Muscle of leg (tissue), 16 donors: ENCODE measurements at places on chromosomes 13 and 19. TPM values are rescaled to one million over a fixed set of nuclear protein-coding genes. Genes with fewer than 3 reads are reported as not detected.

DNA sequence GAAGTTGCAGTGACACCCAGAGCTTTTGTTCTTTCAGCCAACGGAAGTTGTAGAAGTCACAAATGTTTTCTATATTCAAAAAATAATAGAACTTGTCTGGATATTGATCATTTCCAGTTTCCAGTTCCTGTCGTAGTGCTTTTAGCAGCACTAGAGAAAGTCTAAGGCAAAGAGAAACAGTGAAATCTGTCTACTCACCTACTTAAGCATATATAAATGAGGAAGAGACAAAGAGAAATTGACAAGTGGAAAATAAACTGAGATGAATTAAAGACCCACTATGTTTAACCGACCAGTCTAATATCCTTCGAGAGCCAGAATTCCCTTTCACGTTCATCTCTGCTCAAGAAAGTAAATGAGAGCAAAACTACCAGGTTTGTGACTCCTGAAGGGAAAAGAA is 36.7 kb downstream of the DACH1 start:
- H3K27me3 ChIP-seq, result no peaks in the 10 kb centered on the region
- no peaks in the 10 kb centered on the region for H3K36me3 ChIP-seq
- DNase-seq, result no peak
- H3K4me3 ChIP-seq, result no peak overlapping the region
- H3K27ac ChIP-seq, result no peak overlapping the region

- H3K36me3 ChIP-seq, result no peaks in the 10 kb centered on the region
- H3K27ac ChIP-seq, result no peak overlapping the region
- H3K4me1 ChIP-seq, result peaks cover 13% of the 10 kb centered on the region
- H3K27me3 ChIP-seq, result peaks cover 11% of the 10 kb centered on the region
- DNase-seq, result peak; percentile 79
Observed at GRCh38 chr13:46893798-46894560, 2.9 kb downstream of the HTR2A start.

- peak; percentile 47 for DNase-seq
- peaks cover 20% of the 10 kb centered on the region for H3K36me3 ChIP-seq
- peak overlapping the region; percentile 100 for H3K27ac ChIP-seq
- peak overlapping the region; percentile 84 for H3K4me3 ChIP-seq
- H3K27me3 ChIP-seq, result peaks cover 29% of the 10 kb centered on the region
Observed at GRCh38 chr19:58560007-58560887, 1.8 kb upstream of the UBE2M start.

The ZNF547 gene
- 4.7 TPM for total RNA-seq

GRCh38 chr13:42654722-42655121 is 80.8 kb downstream of the TNFSF11 start:
- no peak for DNase-seq
- no peak overlapping the region for H3K27ac ChIP-seq
- H3K4me1 ChIP-seq, result no peaks in the 10 kb centered on the region
- peaks cover 2% of the 10 kb centered on the region for H3K27me3 ChIP-seq

DNA sequence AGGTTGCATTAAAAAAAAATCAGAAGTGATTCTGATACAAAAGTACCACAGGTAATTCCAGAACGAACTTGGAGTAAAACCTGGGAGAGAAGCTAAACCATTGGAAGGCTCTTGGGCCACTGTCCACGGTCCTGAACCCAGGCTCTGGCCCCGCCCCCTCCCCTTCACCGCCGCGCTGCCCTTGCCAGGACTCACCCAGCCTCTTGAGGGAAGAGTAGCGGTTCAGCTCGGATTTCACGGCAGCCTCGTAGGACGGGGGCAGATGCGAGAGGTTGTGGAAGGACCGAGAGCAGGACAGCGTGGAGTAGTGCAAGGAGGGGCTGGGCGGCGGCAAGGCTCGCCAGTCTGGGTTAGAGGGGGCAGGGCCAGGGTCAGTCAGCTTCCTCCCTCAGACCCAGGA is 5.7 kb downstream of the SHISA7 start:
- peaks cover 62% of the 10 kb centered on the region for H3K27me3 ChIP-seq
- peaks cover 11% of the 10 kb centered on the region for H3K4me1 ChIP-seq
- H3K36me3 ChIP-seq, result no peaks in the 10 kb centered on the region
- DNase-seq, result peak; percentile 77

The GIPR gene
- 0.09 TPM for total RNA-seq

The FFAR1 gene
- total RNA-seq, result 0.04 TPM

DNA sequence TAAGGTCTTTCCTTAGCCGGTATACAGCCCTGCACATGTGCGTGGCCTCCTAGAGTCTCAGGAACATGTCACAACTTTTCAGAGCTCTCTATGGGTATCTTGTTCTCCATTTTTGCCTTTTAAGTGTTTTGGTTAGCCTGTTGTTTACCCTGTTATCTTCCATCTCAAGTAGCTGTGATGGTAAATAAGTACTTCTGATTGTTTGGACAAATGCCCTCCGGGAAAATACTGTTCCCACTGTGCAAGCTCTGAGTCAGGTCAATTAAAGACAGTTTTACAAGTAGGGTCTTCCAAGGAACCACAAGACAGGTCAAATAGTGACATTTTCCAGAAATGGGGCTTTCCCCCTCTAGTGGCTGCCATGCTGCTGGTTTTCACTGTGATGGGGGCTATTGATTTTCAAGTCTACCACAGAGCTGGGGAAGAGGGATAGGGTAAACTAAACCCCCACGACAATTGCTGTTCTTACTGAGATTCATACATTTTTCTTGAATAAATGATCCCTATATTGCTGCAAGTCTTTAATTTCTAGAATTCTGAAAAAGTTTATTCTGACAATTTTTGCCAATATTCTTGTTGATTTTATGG is 109.5 kb downstream of the TM9SF2 start:
- H3K36me3 ChIP-seq, result no peaks in the 10 kb centered on the region
- peaks cover 4% of the 10 kb centered on the region for H3K4me1 ChIP-seq
- no peak overlapping the region for H3K27ac ChIP-seq
- no peak overlapping the region for H3K4me3 ChIP-seq

The CEACAM3 gene
- total RNA-seq, result 0.09 TPM

The SBK3 gene
- 0.13 TPM for total RNA-seq

GRCh38 chr19:47002106-47002766 is 17.4 kb upstream of the NPAS1 start:
- peaks cover 51% of the 10 kb centered on the region for H3K36me3 ChIP-seq
- peaks cover 6% of the 10 kb centered on the region for H3K4me1 ChIP-seq
- H3K4me3 ChIP-seq, result no peak overlapping the region
- H3K27me3 ChIP-seq, result peaks cover 14% of the 10 kb centered on the region
- no peak overlapping the region for H3K27ac ChIP-seq

- H3K27me3 ChIP-seq, result no peaks in the 10 kb centered on the region
- no peak overlapping the region for H3K4me3 ChIP-seq
- no peaks in the 10 kb centered on the region for H3K4me1 ChIP-seq
Observed at GRCh38 chr13:100921139-100921538, 246.5 kb upstream of the TMTC4 start.

DNA sequence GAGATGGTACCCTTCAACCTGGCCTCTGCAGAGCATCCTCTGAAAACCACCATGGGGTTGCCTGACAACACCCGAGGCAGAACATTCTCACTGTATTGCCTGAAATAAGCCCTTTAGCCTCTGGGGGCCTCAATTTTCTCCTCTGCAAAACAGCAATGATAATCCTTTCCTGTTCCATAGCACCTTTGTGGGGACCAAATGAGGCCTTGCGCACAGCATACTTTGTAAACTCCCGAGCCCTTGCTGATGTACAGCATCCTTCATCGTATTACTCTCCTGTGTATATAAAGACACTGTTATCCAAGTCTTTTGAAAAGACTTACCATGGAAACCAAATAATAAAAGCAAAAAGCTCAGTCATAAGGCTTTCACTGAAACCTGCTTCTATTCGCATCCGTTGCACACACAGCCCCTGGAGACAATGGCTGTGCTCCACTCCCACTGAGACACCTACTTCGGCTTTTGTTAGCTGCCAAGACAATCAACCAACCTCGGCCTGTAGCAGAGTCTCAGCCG is 276.0 kb downstream of the FOXO1 start:
- no peak overlapping the region for H3K4me3 ChIP-seq
- H3K36me3 ChIP-seq, result no peaks in the 10 kb centered on the region
- DNase-seq, result peak; percentile 85
- peak overlapping the region; percentile 47 for H3K27ac ChIP-seq
- H3K27me3 ChIP-seq, result peaks cover 2% of the 10 kb centered on the region

- H3K4me1 ChIP-seq, result no peaks in the 10 kb centered on the region
- no peak overlapping the region for H3K4me3 ChIP-seq
- no peaks in the 10 kb centered on the region for H3K36me3 ChIP-seq
- no peak for DNase-seq
- H3K27ac ChIP-seq, result no peak overlapping the region
Observed at GRCh38 chr13:77874406-77874805, 44.2 kb downstream of the EDNRB start.

The RASL11A gene
- total RNA-seq, result 3.6 TPM

DNA sequence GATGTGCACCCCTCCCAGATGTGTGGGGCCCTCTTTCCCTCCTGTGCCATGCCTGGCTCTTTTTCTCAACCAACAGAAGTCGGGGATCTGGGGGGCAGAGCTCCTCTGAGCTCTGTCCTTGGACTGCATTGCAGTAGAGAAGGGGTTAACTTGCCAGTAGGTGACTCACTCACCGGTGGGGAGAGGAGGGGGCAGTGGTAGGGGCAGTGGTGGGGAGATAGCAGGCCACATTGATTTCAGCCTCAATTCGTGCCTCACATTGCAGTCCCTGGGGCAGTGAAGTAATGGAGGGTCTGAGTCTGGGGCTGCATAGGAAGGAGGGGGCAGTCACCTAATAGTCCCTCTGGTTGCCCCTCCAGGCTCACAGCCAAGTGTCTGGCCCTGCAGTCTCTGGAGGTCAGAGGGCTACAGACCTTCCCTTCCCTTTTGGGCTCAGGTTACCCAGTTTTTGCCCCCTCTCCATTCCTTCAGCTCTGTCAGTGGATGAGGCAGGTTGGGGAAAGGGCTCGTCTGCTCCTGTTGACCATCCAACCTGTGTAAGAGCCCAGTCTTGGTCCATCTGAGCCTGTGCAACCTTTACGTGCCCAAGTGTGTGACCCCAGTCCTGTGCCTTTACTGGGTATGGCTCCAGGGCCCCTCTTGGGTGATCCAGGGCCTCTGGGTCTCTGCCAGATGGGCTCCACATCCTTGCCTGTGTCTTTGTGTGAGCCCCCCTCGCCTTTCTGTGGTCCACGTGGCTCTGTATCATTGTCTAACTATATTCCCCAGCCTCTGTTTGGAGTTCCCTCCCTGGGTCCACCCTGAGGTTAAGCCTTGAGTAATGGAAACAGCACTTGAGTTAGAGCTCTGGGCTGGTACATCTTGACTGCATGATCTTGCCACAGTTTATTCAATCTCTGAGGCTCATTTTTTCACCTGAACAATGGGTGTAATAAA is 13.0 kb downstream of the CIC start:
- peak overlapping the region; percentile 95 for H3K27ac ChIP-seq
- peak overlapping the region; percentile 92 for H3K4me3 ChIP-seq
- peaks cover 9% of the 10 kb centered on the region for H3K36me3 ChIP-seq
- H3K27me3 ChIP-seq, result no peaks in the 10 kb centered on the region
- peak; percentile 72 for DNase-seq
- peaks cover 77% of the 10 kb centered on the region for H3K4me1 ChIP-seq

The SHD gene
- total RNA-seq, result 40.1 TPM

- no peak overlapping the region for H3K4me3 ChIP-seq
- no peaks in the 10 kb centered on the region for H3K27me3 ChIP-seq
Observed at GRCh38 chr13:97445522-97446187, 11.7 kb downstream of the RAP2A start.

The ZNF98 gene
- total RNA-seq, result 0.40 TPM

The IGFL2 gene
- 0.09 TPM for total RNA-seq

- H3K27ac ChIP-seq, result no peak overlapping the region
- no peak for DNase-seq
- H3K4me3 ChIP-seq, result no peak overlapping the region
- peaks cover 19% of the 10 kb centered on the region for H3K4me1 ChIP-seq
Observed at GRCh38 chr19:4896372-4896771, 6.3 kb downstream of the ARRDC5 start.

- no peak overlapping the region for H3K27ac ChIP-seq
- no peak overlapping the region for H3K4me3 ChIP-seq
- DNase-seq, result no peak
- peaks cover 16% of the 10 kb centered on the region for H3K4me1 ChIP-seq
- no peaks in the 10 kb centered on the region for H3K27me3 ChIP-seq
Observed at GRCh38 chr13:46604226-46604990, 51.4 kb downstream of the LRCH1 start.

DNA sequence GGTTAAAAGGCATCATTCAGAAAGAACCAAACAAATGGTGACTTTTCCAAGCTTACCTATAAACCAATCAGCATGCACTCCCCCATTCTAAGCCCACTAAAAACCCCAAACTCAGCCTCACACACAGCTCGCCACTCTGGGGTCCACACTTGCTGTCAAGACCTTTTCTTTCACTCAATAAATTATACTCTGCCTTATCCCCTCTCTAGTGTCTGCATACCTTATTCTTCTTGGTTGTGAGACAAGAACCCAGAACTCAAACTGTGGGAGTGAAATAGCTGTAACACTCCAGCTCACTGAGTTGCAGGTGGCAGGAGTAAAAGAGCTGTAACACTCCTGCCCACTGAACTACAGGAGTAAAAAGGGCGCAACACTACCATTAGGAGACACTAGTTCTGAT is 559.0 kb downstream of the TBC1D4 start:
- H3K4me3 ChIP-seq, result no peak overlapping the region
- DNase-seq, result no peak
- H3K27ac ChIP-seq, result no peak overlapping the region
- H3K4me1 ChIP-seq, result no peaks in the 10 kb centered on the region
- no peaks in the 10 kb centered on the region for H3K27me3 ChIP-seq
- no peaks in the 10 kb centered on the region for H3K36me3 ChIP-seq

The ZNF208 gene
- total RNA-seq, result 0.35 TPM
